Fibroblast of gingiva (primary cell): ENCODE measurements at places on chromosomes 1 and 21.

DNA sequence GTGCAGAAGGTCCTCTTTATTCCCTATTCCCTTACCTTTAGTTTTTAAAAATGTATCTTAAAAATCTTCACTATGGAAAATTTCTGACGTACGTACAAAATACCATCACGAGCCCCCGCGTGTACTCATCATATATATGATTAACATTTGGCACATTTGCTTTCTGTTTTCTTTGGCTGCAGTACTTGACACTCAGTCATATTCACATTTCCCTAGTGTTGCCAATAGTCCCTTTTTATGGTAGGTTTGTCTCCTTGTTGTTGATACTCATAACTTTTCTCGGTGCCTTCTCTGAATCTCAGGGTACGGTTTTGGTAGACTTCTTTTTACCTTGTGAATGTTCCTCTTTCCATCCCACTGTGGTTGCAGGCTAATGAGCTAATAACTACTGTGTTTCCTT lies 23.3 kb downstream of the KDM4A start:
- no peak for DNase-seq

GRCh38 chr1:17437580-17438317 lies 1.7 kb downstream of the RCC2 start:
- DNase-seq, result no peak

DNA sequence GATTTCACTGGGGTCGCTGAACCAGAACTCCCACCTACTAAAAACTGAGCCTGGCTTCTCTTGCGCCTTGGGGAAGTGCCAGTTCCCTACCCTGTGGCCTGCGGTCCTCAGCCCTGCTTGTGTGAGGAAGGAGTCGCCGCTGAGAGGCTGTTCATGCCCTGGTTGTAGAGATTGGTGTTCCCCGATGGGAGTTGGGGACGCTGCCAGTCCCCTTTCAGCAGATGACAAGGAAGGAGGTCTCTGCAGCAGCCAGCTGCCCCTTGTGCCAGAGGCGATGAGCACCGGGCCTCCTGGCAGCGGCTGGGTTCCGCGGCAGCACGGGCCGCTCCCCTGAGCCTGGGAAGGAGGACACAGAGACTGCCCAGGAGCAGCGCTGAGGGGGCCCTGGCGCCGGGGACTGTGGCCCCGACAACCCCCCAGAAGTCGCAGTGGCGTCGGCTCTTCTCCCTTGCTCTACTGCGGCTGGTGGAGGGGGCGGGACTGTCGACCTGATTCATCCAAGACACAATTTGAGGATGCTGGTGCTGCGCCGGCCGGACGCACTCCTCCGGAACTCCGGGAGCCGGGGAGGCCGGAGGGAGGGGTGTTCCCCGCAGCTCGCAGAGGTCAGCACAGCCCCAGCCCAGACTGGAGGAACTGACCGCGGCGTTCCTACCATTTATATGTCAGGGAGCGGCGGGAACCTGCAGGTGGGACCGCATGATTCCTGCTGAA lies 12.0 kb upstream of the ADORA3 start:
- peak; percentile 14 for DNase-seq

DNA sequence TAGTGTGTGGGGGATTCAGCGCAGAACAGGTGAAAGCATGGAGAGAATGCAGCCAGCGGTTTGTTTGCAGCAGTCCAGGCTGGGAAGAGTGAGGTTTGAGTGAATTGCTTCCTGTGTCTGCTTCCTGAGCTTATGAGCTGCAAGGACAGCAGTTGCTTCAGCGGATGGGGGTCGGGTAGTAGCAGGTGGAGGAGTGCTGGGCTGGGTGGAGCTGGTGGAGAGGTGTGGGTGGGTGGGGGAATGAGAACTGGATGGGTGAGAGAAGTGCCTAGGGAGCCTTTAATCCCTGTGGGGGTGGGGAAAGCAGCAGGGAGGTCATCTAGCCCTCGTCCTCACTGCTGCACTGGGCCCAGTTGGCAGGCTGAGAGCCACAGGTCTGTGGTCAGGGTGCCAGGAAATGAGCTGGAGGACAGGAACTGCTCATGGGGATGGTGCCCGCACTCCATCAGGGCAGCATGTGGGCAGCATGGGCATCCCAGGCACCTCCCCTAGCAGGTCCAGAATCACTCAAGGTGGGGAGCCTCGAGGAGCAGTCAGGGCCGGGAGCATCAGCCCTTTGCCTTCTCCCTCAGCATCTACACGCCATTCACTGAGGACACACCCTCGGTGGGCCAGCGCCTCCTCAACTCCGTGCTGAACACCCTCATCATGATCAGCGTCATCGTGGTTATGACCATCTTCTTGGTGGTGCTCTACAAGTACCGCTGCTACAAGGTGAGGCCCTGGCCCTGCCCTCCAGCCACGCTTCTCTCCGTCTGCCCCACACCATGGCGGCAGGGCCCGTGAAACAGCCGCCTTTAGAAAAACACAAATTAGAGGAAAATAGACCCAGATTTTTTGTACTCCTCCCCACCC lies 14.8 kb downstream of the PSEN2 start:
- no peak for DNase-seq

DNA sequence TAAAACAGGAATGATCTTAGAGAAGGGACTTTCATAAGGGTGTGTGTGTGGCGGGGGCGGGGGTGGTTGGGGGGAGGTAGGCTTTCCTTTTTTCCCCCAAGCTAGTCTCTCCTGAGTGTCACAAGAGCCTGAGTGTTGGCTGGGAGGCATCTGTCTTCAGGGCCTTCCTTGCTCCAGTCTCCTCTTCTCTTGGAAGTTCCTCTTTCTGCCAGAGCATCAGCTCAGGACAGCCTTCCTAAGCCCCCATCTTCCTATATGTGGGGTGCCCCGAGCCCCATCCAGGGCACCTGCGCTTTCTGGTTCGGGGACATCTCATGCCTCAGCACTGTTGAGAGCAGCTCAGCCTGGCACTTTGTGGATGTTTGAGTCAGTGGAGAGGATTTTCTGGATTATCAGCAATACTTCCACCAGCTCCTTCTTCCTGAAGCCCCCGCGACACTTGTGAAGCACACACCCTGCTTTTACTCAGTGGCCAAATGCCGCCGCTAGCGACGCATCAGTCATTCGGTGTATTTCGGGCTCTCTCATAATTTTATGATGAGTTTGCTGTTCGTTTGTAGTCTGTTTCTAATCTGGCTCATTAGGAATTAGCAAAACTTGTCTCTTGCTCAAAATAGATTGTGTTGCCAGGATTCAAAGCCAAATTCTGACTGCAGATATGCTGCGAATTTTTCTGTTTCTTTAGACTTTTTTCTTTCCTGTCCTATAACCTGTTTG lies 61.7 kb downstream of the GALNT2 start:
- DNase-seq, result peak; percentile 22

GRCh38 chr21:38266732-38267131 lies 9.9 kb downstream of the KCNJ15 start:
- DNase-seq, result peak; percentile 78

DNA sequence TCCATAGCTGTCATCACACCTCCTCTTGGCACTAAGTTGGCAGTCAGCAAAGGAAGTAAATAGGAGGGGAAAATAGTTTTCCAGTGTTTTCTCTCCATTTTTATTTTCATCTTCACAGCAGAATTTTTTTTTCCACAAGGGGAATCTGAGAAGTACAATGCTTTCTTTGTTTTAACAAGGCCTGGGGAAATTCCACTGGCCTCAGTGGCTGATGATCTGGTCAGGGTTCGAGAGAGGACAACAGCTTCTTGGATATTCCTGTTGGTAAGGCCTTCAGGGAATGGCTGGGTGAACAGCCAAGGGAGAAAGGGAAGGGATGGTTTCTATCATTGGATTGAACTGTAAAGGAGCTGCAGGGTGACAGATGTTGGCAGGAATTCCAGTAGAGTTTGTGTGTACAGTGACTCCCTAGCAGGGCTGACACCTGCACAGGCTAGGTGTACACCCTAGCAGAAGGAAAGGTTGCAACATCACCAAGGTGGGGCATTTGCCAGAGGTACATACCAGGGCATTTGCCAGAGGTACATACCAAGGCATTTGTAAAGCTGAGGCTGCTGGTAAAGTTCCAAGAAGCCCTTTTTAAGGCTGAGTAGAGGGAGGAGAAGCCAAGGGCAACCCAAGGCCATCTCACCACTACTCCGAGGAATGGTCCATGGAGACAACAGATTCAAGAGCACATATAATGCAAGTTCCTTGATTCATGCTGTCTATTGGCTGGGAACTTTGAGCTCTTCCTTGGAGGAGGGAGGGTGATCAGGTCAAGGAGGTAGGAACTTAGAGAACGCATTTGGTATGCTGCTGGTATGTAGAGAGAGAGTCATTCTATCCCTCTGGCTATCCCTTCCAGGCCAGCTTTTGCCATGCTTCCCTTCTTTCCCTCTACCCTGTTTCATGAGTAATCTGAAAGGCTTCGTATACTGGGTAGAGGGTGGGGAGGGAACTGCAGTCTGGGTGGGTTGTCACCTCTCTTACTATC lies 3.1 kb downstream of the GJA5 start:
- no peak for DNase-seq

- DNase-seq, result peak; percentile 35
Observed at GRCh38 chr1:150928286-150928685, 2.1 kb downstream of the SETDB1 start.

- no peak for DNase-seq
Observed at GRCh38 chr1:226009650-226010044, 10.5 kb upstream of the SDE2 start.

DNA sequence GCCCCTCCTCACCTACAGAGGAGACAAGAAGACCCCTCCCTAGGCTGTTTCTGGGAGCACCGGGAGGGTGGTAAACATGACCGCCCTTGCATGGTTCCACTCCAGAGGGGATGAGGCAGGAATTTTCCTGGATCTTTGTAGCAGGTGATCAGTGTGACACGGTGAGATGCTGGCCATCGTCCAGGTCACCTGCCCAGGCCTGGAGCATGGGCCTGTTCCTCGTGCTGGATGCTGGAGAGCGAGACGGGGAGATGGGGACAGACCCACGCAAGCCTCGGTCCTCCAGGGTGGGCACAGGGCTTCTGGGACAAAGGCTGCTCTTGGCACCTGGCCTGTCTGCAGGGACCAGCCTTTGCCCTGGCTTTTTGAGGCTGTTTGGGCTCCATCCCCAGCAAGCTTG lies 46.2 kb downstream of the DMRTB1 start:
- no peak for DNase-seq

- no peak for DNase-seq
Observed at GRCh38 chr1:63983391-63984256, 209.8 kb downstream of the ROR1 start.

DNA sequence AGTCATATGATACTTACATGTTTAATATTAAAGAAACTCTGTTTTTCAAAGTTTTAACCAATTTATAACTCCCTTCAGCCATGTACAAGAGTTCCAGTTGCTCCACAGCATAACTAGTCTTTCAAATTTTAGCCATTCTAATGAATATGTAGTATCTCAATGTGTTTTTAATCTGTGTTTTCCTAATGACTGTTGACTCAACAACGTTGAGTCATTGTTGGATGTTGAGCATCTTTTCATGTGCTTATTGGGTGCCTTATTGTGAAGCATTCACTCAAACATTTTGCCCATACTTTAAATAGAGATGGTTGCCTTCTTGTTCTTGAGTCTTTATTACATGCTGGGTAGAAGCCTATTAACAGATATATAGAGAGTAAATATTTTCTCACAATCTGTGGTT lies 240.2 kb upstream of the LYPLAL1 start:
- DNase-seq, result peak; percentile 50

DNA sequence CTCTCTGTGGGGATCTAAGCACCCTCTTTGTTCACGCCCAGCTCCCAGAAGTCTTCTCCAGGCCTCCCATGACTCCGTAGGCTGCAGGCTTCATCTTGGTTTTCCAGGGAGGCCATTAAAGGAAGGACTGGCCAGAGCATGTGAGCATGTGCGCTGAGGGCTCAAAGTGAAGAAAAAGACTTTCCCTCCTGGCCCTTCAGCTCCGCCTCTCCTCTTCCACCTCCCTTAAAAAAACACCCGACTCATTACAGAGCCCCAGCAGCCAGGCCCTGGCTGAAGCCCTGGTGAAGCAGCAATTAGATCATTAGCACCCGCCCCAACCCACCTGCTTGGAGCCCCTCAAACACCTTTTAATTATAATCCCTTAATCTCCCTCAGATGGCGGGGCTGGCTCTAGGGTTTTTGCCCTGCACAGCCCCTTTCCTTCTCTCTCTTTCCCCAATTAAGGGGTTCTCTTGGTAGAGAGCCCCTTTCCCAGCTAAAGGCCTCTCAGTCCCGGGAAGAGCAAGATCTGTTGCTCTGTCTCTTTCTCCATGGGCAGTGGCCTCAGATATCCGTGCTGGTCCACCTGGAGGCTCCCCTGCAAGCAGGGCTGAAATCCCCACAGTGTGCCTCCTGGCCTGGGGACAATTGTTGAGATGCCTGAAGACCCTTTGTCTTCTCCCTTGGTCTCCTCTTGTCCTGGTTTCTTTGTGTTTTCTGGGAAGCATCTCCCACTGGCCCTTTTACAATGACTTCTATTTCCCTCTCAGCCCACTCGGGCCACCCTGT lies 30.5 kb downstream of the RHBG start:
- DNase-seq, result no peak

- DNase-seq, result no peak
Observed at GRCh38 chr1:94734963-94735901, 84.9 kb upstream of the SLC44A3 start.

- no peak for DNase-seq
Observed at GRCh38 chr1:234550341-234551031, 59.5 kb downstream of the IRF2BP2 start.
